Stimulated activated CD8-positive, alpha-beta memory T cell treated with anti-CD3 and anti-CD28 coated beads, Interleukin-15, amount 100 ng/mL, for 24 hours (primary cell): ENCODE measurements at places on chromosomes 13 and 19.

DNA sequence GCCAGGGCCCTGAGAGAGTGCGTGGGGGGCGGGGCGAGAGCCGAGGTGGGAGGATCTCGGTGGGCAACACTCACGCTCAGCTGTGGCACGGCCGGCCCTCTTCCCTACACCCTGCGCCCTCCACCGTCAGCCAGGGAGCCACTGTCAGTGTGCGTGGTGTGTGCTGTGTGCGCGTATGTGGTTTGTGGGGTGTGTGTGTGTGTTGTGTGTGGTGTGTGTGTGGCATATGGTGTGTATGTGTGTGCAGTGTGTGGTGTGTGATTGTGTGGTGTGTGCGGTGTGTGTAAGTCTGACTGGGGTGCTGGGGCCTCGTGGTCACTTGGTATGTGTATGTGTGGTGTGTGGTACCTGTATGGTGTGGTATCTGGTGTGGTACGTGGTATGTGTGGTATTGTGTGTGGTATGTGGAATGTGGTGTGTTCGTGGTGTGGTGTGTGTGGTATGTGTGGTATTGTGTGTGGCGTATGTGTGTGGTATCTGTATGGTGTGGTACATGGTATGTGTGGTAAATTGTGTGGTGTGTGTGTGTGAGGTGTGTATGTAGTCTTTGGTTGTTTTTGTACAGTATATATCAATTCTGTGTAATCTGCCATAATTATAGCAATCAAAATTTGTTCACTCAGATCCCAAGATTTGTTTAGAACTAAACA, 5.1 kb downstream of the GRK1 start:
- no peak for DNase-seq

DNA sequence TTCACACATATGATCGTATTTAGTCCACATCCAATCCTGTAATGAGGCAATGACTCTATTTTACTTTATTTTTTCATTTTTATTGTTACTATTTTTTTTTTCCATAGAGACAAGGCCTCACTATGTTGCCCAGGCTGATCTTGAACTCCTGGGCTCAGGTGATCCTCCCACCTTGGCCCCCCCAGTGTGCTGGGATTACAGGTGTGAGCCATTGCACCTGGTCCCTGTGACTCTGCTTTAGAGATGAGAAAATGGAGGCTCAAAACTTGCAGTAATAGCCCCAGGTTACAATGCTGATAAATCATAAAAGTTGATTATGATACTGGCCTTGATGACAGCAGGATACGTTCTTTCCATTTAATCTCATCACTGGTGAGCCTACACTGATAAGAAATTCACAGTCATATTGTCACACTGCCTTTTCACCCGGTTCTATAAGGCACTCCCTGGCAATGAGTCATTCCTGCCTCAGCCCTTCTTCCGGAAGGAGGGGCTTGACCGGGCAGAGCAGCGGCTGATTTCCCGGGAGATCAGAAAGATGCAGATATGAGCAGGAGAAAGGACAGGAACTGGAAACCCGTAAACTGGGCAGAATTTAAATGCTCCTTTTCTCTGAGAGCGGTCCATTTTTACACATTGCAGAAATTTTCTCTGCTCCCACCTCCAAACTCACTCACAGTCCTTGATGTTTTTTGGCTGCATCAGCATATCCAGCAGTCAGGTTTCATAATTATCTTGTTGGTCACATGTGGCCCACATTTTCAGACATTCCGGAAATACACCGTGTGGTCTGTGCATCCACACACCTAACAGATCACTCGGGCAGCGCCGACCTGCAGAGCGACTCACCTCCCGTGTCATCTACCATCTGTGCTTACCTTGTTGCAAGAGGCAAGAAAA, 616.4 kb downstream of the EFNB2 start:
- DNase-seq, result no peak

GRCh38 chr13:20001366-20002190, 43.1 kb downstream of the ZMYM2 start:
- no peak for DNase-seq

DNA sequence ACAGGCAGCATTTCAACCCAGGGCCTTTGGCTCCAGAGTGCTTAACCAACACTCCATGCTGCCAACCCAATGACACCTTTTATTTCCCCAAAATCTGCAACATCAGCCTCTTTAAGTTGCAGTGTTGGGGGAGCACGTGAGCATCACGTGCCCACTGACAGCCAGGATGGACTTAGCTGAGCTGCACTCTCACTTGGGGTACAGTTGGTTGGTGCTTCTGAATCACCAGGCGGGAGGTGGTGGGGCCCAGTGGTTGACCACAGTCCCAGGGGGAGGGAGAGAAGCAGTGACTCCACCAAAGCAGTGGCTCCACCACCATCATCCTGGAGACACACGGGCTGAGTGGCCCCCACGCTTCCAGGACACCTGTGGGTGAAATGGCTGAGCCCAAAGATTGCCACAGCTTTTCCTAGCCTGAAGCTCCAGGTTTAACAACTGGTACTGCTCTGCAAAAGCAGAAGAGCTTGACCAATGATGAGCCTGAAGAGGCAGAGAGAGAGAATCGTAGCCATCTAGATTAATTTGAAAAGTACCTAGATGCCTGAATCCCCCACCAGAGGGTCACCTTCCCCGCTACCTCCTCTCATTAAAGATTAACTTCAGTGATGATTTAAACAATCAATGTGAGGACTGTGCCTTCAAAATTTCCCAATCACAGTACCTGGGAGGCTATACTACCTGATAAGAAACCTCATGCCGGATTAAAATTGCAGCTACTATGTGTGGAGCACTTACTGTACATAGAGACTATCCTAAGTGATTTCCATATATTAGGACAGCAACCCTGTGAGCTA, 193.8 kb downstream of the FOXO1 start:
- no peak for DNase-seq

DNA sequence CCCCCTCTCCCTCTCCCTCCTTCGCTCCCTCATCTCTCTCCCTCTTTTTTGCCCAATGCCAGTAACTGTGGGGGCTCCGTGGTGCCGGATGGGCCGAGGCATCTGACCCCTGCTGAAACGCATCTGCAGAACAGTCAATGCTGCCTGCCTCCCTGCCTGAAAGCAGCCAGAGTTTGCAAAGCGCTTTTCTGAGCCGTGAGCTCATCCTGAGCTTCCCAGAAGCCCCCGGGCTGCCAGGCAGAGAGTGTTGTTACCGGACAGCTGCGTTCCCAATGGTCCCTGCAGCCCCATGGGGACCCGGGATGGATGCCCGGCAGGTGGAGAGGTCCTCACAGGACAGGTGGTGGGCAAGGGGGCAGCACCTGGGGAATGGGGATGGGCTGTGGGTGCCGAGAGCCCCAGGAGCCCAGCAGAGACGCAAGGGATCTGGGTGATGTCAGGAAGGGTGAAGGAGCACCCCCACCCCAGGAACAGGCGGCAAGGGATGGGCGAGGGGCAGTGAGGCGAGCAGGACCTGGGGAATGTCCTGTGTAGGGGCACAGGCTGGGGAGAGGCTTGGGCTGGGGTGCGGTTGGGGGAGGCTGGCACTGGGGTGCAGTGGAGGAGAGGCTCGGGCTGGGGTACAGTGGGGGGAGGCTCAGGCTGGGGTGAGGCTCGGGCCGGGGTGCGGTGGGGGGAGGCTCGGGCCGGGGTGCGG, 33.0 kb downstream of the GPX4 start:
- no peak for DNase-seq

DNA sequence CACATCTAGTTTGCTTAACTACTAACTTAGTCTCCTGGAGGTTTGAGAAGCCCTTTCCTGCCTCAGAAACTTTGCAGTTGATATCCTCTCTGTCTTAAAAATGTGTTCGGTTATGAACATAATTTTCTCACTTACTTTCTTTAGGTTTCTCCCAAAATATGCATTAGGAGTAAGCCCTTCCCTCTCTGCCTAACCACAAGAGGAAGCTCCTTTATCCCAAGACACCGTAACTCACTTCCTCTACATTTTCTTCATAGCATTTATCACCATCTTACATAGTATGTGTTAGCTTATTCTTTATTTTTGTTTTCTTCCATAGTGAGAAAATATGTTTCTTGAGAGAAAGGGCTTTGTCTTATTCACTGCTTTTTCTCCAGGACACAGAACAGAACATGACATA, 952.5 kb upstream of the ATXN8OS start:
- DNase-seq, result no peak

DNA sequence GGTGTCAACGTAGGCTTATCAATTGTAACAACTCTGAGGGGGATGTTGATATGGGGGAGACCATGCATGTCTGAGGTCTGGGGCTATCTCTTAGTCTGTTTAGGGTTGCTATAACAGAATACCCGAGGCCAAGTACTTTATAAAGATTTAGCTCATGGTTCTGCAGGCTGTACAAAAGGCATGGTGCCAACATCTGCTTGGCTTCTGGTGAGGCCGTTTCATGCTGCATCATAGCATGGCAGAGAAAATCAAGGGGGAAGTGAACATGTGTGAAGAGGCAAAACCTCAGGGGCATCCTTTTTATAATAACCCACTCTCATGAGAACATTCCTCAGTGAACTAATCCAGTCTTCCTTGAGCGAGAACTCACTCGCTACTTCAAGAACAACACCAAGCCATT, 353.8 kb downstream of the ENOX1 start:
- DNase-seq, result no peak

DNA sequence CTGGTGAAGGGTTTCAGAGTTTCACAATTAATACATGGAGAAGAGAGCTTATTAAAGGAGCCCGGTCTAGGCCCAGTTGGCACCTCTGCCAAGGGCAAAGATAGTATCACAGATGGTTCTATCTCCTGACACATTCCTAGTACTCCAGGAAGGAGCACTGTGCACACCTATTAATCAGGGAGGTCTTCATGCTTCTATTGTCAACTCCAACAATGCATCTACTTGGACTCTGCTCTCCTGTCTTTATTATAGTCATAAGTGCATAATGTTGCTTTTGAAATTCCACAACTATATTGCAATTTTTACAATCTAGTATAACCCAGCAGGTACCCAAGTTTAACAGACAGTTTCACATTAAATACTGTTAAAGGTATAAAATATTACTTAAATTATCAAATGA, 174.5 kb upstream of the TSC22D1 start:
- no peak for DNase-seq

- no peak for DNase-seq
Observed at GRCh38 chr13:62583466-62583865, 1167.8 kb upstream of the PCDH20 start.

DNA sequence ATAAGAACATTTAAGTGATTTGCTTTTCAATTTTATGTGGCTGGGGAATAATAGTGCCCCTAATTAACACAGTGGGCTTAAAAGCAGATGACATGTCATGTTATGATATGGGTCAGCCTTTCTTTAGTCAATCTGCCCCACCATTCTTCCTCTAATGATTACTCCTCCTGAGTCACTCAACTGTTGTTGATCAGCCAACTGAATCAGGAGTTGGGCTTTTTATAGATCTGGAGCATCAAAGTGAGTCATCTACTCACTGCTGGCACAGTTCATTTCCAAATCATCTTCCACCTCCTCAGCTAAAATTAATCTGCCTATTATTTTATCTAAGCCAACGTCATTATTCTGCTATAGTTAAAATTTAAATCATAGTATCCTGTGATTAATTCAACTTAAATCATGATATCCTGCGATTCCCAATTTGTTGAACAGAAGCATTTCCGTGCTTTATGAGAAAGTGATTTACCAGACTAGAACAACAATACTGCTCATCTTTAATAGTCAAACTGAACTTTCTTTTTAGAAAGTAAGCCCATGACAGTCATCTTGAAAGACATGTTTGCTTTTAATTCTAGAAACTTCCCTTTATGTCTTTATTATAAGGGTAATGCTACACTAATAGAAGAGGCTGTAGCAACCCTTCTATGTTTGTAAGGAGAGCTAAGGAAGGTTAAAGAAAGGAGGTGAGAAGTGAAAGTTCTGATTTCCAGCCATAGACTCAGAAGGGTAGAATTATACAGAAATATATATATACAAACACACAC, 551.4 kb downstream of the TBC1D4 start:
- no peak for DNase-seq

DNA sequence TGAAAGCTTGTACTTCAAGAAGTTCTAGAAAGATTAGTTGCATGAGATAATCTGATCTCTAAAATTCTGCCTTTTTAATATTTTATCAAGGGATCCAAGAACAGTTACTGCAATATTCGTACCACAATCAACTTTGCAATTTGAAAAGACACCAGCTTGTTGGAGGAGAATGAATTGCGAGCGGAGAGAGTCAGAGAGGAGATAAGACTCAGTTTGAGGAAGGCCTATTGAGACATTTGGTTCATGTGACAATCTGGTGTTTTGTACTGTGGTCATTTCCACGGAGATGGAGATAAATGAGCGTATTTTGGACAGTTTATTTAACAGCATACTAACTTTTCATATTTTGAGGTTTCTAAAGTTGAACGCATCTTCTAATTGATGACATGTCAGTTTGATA, 1276.0 kb downstream of the EFNB2 start:
- DNase-seq, result no peak

- peak; percentile 80 for DNase-seq
Observed at GRCh38 chr19:33235269-33235995, 9.8 kb upstream of the SLC7A10 start.

GRCh38 chr13:51879133-51879532, 17.4 kb downstream of the CCDC70 start:
- no peak for DNase-seq

DNA sequence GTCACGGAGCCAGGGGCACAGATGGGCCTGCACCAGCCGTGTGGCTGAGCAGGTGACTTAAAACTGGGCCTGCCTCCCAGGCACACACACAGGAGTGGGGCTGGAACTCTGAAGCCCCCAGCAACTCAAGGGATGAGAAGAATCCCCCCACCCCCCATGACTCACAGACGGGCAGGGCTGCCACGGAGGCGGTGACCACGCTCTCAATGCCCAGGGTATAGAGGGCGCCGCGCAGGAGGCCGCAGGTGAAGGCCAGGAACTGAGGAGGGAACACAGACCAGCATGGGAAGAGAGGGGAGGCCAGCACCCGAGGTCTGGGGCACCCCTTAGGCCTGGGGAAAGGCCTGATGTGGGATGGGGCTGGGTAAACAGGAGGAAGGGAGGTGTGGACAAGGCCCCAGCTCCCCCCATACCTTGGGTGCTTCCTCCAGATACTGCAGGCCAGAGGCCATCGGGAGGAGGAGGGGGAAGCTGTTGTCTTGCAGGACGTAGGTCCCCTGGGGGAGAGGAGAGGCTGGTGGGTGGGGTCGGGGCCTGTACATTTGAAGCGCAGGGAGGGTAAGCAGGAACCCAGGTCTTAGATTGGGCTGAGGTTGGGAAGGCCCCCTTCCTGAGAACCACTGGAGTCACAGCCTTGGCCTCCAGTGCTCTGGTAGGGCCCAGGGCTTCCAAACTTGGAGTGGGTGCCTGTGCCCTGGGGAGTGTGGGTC, 3.1 kb upstream of the NKPD1 start:
- no peak for DNase-seq

DNA sequence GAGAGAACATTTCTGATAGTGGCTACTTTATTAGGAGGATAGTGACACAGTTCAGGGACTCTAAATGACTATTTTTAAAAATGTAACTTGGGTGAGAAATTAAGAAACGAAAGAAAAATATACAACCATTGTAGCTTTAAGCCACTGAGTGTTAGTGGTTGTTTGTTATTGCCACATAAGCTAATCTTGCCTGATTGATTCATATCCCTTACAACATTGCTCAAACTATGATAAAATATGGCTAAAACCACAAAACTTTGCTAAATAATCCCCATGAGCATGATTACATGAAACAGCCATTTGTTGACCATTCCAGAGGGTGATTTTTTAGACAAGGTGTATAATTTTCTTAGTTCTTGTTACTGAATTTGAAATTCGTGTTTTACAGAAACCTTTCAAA, 343.4 kb downstream of the SLITRK5 start:
- DNase-seq, result no peak
